ENCODE measurements at places on chromosomes 12 and 14. TPM values are rescaled to one million over a fixed set of nuclear protein-coding genes. Genes with fewer than 3 reads are reported as not detected.

MIPOL1 gene
- 10.0 TPM for polyA plus RNA-seq

LPAR5 gene
- polyA plus RNA-seq = 21.4 TPM

LRRIQ1 gene
- polyA plus RNA-seq = 0.49 TPM

PLBD1 gene
- polyA plus RNA-seq = 37.9 TPM

TCL1B gene
- 0.03 TPM for polyA plus RNA-seq

TAOK3 gene
- polyA plus RNA-seq = 44.7 TPM

BCAT1 gene
- 6.1 TPM for polyA plus RNA-seq

KRT71 gene
- 0.04 TPM for polyA plus RNA-seq

GDF3 gene
- 0.27 TPM for polyA plus RNA-seq

MYH7 gene
- polyA plus RNA-seq = 0.91 TPM

C1S gene
- polyA plus RNA-seq = 80.5 TPM

ITGA5 gene
- polyA plus RNA-seq = 23.9 TPM

NXPH4 gene
- 0.91 TPM for polyA plus RNA-seq

HRK gene
- polyA plus RNA-seq = 0.16 TPM

IFT81 gene
- 12.6 TPM for polyA plus RNA-seq

ENDOU gene
- 1.8 TPM for polyA plus RNA-seq

NAA25 gene
- 19.4 TPM for polyA plus RNA-seq

GABARAPL1 gene
- 55.0 TPM for polyA plus RNA-seq

HOTAIR gene
- 0.04 TPM for polyA plus RNA-seq

KRT8 gene
- 1,338 TPM for polyA plus RNA-seq

CLEC4C gene
- 0.07 TPM for polyA plus RNA-seq

PTPRQ gene
- 1.1 TPM for polyA plus RNA-seq

CAPS2 gene
- polyA plus RNA-seq = 3.1 TPM

FBLN5 gene
- polyA plus RNA-seq = 63.2 TPM

NKX2-8 gene
- not detected for polyA plus RNA-seq

GYS2 gene
- 0.03 TPM for polyA plus RNA-seq

RARG gene
- 11.6 TPM for polyA plus RNA-seq

TEX52 gene
- polyA plus RNA-seq = 2.8 TPM

NINJ2 gene
- polyA plus RNA-seq = 2.8 TPM

CBLN3 gene
- polyA plus RNA-seq = 5.6 TPM

CABP1 gene
- 0.70 TPM for polyA plus RNA-seq

RIPK3 gene
- 14.8 TPM for polyA plus RNA-seq

KIF5A gene
- 12.3 TPM for polyA plus RNA-seq

SDR9C7 gene
- 0.03 TPM for polyA plus RNA-seq

RBP5 gene
- polyA plus RNA-seq = 25.7 TPM

KITLG gene
- polyA plus RNA-seq = 17.2 TPM

KRT78 gene
- not detected for polyA plus RNA-seq

DEPDC4 gene
- 5.5 TPM for polyA plus RNA-seq

MAP1LC3B2 gene
- polyA plus RNA-seq = 2.3 TPM

TAS2R13 gene
- polyA plus RNA-seq = 0.03 TPM

PIP4P1 gene
- 44.0 TPM for polyA plus RNA-seq

BCL2L14 gene
- 40.4 TPM for polyA plus RNA-seq

ARL1 gene
- polyA plus RNA-seq = 97.6 TPM

TOMM20L gene
- 0.24 TPM for polyA plus RNA-seq

PLXNC1 gene
- polyA plus RNA-seq = 20.3 TPM

STAB2 gene
- polyA plus RNA-seq = 6.6 TPM

CLEC12A gene
- 1.5 TPM for polyA plus RNA-seq

POTEM gene
- polyA plus RNA-seq = not detected

CD63 gene
- 955 TPM for polyA plus RNA-seq

Measured in large intestine (tissue), 12 donors.